ENCODE measurements at places on chromosomes 5 and 9. TPM values are rescaled to one million over a fixed set of nuclear protein-coding genes. Genes with fewer than 3 reads are reported as not detected.

DNA sequence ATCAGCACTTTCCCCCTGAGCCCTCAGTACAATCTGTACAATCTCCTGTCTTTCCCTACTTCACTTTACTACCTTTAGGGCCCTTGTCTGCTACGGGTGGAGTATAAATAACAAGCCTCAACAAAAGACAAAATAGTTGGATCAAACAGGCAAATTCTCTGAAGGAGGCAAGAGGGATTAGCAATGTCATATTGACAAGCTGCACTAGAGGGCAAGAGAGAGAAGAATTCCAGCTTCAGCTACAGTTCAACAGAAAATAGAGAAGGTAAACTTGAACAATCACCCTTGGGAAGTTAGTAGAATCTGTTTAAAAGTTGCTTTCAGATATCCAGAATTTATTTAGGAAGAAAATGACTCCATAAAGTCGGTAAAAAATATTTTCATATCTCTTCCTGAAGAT is 68.4 kb upstream of the IZUMO3 start:
- DNase-seq = no peak

- no peak for DNase-seq
These were observed 28.4 kb downstream of the CMBL start for GRCh38 chr5:10279328-10279727.

- DNase-seq = no peak
These were observed 23.8 kb upstream of the BOD1 start for GRCh38 chr5:173640156-173640804.

- no peak for DNase-seq
These were observed 118.3 kb upstream of the VCAN start for GRCh38 chr5:83353231-83353630.

- DNase-seq = no peak
These were observed 136.8 kb downstream of the TENT4A start for GRCh38 chr5:6850106-6850432.

DNA sequence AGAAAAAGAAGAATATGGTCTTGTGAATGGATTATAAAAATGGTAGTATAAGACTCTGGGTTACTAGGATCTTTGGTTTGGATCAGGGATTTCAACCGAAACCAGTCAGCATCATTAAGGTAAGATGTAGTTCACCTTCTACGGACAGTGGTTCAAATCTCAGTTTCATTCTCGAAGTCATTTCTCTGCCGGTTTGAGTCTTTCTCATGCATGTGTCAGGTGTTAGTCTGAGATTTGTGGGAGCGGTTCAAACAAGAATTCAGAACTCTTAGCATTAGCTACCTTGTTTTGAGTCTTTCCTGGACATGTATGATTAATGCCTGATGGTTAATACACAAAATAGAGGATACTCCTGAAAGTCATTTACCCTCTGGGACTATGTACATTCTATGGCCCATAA is 735.9 kb upstream of the NUDT12 start:
- DNase-seq = no peak

DNA sequence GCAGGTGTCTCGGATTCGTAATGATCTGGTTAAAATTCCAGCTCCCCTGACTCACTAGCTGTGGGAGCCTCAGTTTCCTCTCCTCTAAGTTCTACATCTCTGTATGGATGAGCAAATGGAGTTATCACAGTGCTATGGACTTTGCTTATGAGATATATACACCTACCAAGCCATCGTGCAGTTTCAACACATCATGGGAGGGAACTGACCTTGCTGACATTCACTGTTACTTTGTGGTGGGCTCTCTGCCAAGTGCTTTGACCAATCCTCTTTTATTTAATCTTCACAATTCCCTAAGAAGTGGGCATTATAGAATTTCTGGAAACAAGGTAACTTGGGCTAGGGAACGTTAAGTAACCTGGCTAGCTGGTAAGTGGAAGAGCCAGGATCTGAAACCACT is 70.2 kb downstream of the PTPN3 start:
- no peak for DNase-seq

DNA sequence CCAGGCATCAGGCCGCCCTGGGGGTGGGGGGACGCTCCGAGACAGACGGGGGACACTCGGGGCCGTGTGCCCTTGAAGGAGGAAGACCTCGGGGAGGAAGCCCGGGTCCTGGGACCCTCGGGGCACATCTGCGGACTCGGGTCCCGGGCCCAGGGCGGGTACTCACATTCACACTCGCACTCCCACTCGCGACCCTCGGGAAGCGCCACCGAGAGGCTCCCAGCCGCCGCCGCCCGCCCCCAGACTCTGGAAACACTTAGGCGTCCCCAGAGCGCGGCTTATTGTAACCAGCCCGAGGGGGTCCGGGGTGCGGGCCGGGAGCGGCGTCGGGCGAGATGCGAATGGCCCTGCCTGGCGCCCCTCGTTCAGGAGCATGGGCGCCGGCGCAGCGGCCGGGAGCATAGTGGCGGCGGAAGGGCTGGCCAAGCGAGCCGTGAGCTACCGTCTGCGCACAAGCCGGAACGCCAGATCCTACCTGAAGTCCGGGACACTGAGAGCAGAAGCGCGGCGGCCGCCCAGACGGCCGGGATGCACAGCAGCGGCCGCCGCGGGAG is 559 bp downstream of the ROR2 start:
- DNase-seq = peak; percentile 77

DNA sequence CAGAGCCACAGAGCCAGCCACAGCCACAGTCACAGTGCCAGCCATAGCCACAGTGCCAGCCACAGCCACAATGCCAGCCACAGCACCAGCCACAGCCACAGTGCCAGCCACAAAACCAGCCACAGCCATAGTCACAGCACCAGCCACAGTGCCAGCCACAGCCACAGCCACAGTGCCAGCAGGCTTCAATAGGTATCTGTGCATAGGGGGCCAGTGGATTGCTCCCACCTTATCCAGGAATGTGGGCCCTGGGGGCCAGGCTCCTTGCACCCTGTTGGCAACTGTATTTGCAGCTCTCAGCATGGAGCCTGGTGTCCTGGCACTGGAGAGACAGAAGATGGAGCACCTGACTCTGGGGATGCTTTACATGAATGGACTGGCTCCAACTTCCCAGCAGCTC is 111.7 kb upstream of the IRX2 start:
- DNase-seq = no peak

DNA sequence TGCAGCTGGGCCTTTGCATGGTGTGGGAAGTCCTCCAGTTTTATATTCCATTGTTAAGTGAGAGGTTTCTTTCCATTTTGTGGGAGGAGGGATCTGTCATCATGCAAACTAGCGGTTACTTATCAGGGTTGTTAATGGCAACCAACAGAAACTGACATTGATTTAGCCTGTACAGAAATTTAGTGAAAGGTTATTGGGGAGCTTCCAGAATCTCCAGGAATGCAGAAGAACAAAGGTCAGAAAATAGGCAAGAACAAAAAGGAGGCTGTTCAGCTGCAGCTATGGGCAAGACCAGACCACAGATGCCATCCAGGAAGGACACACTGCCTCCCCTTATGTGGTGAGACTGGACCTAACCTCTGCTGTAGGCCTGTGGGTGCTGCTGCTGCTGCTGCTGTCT is 395.8 kb downstream of the KDM4C start:
- no peak for DNase-seq

- DNase-seq = no peak
These were observed 14.1 kb upstream of the LCP2 start for GRCh38 chr5:170311511-170312300.

Gene SLC34A3
- not detected for total RNA-seq

GRCh38 chr9:24731754-24732153 is 186.1 kb upstream of the IZUMO3 start:
- no peak for DNase-seq

- no peak for DNase-seq
These were observed 119.6 kb upstream of the FST start for GRCh38 chr5:53360811-53361210.

DNA sequence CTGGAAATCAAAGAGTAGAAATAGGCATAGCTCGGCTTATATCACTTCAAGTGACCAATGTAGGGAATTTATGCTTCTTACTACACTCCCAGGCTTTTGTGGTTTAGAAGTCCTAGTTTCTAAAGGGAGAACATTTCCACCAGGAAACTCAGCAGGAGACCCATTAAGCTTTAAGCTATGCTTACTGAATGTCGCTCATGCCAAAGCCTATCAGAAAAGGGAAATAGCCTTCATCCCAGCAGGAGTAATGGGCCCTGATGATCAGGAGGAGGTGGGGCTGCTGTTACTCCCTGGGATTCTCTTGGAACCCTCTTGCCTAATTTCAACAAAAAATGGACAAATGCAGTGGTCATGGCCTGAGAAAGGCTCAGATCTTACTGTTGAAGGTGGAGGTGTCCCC is 54.5 kb upstream of the SEMA6A start:
- no peak for DNase-seq

Gene STC2
- 13.7 TPM for total RNA-seq

Gene TMEM174
- total RNA-seq = not detected

DNA sequence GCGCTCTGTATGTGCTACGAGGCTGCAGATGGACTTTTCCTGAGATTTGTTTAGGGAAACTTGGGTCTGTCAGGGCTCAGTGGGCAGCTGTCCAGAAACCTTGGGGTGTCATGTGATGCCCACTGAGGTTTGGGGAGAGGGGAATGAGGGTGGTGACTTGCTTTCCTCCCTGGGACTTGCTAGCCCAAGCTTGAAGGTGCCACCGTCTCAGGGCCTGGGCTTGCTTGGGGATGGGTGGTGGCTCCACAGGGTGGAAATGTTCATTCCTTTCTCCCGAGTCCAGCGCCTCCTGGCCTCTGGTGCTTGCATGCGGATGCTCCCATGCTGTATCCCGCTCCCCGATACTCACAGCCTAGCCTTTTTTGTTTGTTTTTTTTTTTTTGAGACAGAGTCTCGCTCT is 33.3 kb downstream of the ZNF618 start:
- no peak for DNase-seq

- no peak for DNase-seq
These were observed 47.1 kb upstream of the SH3GL2 start for GRCh38 chr9:17531642-17532254.

- DNase-seq = peak; percentile 10
These were observed 41.2 kb upstream of the SPRY4 start for GRCh38 chr5:142366007-142366406.

GRCh38 chr9:93079371-93079770 is 16.6 kb upstream of the CARD19 start:
- peak; percentile 44 for DNase-seq

- DNase-seq = no peak
These were observed 74.1 kb upstream of the SAP30L start for GRCh38 chr5:154371687-154372086.

GRCh38 chr9:122051351-122052321 is 41.5 kb downstream of the TTLL11 start:
- no peak for DNase-seq

GRCh38 chr5:176803943-176804498 is 6.3 kb upstream of the UNC5A start:
- no peak for DNase-seq

DNA sequence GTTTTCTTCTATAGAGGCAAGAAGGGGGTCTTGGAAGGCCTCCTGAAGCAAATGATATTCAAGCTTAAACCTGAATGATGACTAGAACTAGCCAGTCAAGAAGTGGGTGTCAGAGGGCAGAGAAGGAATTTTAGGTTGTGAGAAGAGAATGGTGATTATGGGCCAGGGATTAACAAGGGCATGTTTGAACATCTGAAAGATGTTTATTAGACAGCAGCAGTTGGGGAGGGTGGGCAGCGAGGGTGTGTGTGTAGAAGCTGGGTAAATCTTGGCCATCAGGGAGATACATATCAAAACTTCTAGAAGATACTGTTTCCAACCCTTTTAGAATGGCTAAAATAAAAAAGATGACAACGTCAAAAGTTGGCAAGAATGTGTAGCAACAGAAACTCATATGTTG is 54.5 kb downstream of the MAN2A1 start:
- no peak for DNase-seq

Gene PTGDS
- 36.4 TPM for total RNA-seq

- DNase-seq = no peak
These were observed 16.7 kb upstream of the ARSI start for GRCh38 chr5:150319484-150319790.

GRCh38 chr5:61322738-61323725 is 9.0 kb upstream of the ZSWIM6 start:
- no peak for DNase-seq

GRCh38 chr9:5857928-5858327 is 25.0 kb upstream of the ERMP1 start:
- no peak for DNase-seq

Gene BTNL8
- not detected for total RNA-seq

DNA sequence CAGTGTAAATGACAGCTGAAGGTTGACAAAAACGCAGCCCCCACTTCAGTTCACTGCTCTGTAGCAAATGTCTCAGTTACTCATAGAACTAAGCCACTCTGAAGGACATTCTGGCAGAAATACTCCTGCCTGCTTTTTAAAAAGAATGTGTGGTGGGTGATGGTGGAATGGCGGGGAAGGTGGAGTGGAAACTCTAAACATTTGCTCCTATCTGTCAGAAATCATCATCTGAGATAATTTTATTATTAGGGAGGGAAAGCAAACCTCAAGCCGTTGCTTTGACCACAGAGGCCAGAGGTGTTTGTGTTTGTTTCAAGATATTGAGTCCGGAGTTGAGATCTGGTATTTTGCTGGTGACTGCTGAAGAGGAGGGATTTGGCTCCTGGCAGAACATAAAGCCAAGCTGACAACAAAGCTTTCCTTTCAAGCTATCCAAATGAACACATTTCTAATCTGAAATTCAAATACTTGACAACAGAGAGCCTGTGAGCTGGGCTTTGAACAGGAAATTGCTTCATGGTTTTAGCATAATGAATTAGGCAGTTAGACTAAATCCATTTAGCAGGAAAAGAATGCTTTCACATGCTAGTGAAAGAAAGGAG is 362.7 kb downstream of the CSNK1G3 start:
- no peak for DNase-seq

Gene SLC6A3
- total RNA-seq = not detected

DNA sequence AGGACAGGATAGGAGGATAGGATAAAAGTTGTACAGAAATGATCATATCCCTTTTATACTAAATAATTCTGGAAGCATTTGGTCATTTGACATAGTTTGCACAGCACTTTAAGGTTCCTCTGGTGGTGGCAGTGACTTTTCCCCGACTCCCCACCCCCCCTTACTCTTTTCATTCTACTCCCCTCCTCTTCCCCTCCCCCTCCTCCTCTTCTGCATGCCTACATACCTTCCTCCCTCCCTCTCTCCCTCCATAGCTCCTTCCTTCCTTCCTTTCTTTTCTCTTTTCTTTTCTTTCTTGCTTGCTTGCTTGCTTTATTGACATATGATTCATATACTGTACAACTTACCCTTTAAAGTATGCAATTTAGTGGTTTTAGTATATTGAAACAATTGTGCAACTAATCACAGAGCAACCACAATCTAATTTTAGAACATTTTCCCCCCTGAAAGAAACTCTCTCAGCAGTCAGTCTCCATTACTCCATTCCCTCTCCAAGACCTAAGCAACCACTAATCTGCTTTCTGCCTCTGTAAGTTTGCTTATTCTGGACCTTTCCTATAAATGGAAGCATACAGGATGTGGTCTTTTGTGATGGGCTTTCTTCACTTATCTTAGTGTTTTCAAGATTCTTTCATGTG is 159.0 kb downstream of the HACD4 start:
- no peak for DNase-seq

Gene TLX3
- total RNA-seq = not detected

Gene TAF9
- 34.9 TPM for total RNA-seq

Gene WHRN
- total RNA-seq = 7.2 TPM

- DNase-seq = no peak
These were observed 17.7 kb downstream of the ISOC1 start for GRCh38 chr5:129112295-129112694.

Gene IFNA2
- total RNA-seq = not detected

Measured in sigmoid colon (tissue), 7 donors.